Testis (tissue), 5 donors: ENCODE measurements at places on chromosomes 6 and 20. TPM values are rescaled to one million over a fixed set of nuclear protein-coding genes. Genes with fewer than 3 reads are reported as not detected.
A peak's percentile ranks its signal among the peaks of the same experiment; 100 is the strongest.

DNA sequence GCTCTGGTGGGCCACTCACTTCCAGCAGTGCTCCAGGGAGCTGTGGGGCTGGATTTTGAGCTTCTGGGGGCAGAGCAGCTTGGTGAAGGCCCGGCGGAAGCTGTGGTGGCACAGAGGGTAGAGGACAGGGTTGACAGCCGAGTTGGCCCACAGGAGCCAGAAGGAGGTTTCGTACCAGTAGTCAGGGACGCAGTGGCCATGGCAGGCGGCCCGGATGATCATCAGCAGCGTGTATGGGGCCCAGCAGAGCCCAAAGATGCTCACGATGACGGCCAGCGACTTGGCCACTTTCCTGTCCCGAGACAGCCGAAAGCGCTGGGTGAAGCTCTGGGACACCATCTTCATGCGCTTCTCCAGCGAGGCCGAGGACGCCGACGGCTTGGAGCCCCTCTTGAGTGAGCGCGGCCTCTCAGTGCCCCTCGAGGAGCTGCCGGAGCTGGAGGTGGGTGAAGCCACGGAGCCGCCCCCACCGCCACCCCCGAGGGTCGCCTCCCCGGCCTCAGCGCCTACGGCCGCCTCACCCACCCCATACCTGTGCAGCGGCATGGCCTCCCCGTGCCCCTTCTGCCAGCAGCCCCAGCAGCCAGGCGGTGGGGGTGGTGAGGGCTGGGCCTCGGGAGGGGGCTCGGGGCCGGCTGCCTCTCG is 4.0 kb downstream of the HRH3 start:
- DNase-seq = no peak

- no peak for DNase-seq
These were observed 198.9 kb downstream of the NKAIN2 start for GRCh38 chr6:124002377-124003081.

DNA sequence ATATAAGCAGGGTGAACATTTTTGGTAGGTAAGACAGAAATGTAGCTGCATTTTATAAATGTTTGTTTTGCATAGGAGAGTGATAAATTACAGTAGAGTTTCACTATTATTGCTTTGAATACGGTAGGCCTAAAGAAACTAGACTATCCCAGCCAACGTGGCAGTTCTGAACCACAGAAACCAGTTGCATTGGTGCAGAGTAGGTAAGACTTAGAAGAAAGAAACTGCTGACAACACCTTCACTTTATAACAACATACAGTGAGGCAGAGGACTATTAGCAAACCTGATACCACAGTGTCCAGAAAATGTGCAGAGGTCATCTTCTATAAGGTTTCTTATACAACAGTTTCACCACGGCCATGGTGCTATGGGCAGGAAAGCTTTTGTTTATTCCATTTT is 566.1 kb downstream of the KIF16B start:
- DNase-seq = no peak

DNA sequence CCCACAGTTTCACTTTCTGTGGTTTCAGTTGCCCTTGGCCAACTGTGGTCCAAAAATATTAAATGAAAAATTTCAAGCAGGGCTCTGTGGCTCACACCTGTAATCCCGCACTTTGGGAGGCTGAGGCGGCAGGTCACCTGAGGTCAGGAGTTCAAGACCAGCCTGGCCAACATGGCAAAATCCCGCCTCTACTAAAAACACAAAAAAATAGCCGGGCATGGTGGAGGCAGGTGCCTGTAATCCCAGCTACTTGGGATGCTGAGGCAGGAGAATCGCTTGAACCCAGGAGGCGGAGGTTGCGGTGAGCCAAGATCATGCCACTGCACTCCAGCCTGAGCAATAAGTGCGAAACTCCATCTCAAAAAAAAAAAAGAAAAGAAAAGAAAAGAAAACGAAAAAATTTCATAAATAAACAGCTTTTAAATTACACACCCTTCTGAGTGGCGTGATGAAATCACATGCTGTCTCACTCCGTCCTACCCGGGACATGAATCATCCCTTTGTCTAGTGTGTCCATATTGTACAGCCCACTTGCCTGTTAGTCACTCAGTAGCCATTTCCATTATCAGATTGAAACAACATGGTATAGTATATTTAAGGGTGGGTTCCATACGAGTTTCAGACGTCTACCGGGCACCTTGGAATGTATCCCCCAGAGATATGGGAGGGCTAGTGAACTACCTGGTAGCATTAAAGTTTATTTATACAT is 11.7 kb downstream of the PTPRK start:
- DNase-seq = no peak

GRCh38 chr6:74735304-74735703 is 470.5 kb downstream of the COL12A1 start:
- no peak for DNase-seq

DNA sequence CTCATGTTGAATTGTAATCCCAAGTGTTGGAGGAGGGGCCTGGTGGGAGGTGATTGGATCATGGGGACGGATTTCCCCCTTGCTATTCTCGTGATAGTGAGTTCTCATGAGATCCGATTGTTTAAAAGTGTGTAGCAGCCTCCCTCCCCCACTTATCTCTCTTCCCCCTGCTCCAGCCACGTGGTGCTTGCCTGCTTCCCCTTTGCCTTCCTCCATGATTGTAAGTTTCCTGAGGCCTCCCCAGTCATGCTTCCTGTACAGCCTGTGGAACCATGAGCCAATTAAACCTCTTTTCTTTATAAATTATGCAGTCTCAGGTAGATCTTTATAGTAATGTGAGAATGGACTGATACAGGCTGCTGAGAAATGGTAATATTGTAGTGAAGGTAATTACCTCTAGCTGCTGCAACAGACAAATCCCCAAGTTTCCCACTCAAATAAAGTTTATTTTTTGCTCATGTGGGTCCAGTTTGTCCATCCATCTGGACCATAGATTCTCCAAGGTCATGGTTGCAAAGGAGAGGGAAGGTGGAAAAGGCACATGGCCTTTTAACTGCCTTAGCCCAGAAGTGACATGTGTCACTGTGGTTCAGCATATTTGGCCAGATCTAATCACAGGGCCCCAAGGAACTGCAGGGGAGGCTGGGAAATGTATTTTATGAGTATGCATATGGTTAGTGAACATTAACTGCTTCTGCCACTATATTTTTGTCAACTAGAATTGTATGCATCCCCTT is 89.2 kb downstream of the TRMT11 start:
- DNase-seq = no peak

GRCh38 chr6:47478233-47479139 is 897 bp downstream of the CD2AP start:
- DNase-seq = peak; percentile 48

DNA sequence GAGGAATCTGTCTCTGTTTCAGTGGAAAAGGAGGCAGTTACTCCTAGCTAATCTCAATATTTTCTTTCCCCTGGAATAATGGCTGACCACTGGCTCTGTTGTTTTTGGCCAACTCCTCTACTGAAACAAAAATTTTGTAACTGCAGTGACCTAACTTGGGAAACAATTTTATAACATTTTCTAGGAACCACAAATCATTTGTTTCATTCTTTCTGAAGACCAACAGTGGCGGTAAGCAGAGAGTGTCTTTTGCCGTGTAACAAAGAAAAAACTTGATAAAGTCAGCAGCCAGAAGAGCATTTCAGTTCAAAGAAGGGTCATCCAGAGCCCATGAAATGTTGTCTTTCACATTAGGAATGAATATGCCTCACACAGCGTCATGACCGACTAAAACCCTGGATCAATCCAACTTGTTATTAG is 11.8 kb upstream of the BFSP1 start:
- DNase-seq = no peak

DNA sequence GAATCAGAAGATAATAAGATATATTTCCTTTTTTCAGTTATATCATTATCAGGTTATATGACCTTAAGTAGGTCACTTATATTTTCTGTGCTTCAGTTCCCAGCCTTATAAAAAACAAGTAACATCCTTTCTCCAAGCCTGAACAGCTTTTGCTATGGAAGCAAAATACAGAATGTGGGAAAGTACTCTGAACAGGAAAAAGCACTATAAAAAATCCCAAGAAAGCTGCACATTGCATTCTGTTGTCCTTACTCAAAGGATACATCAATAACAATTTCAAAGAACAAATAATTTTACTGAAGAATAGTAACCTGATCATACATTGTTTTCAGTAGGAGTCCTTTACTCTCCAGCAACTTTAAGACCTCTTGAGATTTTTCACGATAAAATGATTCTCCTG is 56.4 kb downstream of the SLC35A1 start:
- DNase-seq = no peak

- DNase-seq = no peak
These were observed 15.6 kb downstream of the VGLL2 start for GRCh38 chr6:117280922-117281321.

GRCh38 chr6:37021356-37022129 is 16.1 kb downstream of the FGD2 start:
- DNase-seq = peak; percentile 46

DNA sequence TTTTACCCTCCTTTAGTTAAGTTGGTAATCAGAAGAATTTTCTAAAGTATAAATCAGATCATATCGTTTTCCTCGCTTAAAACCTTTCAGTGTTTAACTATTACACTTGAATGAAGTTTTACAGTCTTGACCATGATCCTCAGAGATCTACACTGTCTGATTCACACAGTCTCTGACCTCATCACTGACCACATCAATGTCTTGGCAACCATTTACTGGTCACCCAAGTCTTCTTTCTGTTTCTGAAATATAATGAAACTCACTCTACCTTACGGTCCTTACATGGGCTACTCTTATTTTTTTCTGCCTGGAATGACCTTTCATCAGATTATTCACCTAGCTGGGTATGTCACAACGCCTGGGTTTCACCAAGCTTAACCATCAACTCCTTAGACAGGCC is 71.4 kb downstream of the ADGB start:
- DNase-seq = no peak

DNA sequence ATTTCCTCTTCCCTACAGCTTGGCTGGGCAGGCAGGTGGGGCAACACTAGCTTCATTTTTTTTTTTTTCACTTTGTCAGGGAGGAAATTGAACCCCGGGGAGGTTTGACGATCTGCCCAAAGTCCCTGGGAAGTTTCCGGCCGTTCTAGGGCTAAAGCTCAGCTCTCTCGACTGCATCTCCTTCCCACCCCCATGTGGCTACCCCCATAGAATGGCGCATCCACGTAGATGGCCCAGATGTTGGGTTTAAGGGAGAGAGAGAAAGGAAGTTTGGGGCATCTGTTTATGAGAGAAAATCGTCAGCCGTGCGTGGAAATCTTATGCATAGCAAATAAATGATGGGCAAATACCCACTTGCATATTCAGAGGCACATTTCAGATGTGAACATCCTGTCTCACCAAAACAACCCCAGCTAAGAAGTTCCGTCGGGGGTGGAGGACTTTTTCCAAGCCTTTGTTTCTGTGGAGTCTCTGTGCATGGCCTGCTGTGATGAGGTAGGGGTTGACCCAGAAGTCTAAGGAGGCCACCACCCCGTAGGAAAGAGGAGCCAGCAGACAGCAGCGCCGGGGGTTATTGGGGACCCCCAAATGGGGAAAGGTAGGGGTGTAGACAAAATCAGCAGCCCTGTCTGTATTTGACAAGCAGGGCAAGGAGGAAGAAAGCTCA is 40.5 kb upstream of the ZNF831 start:
- DNase-seq = no peak

GRCh38 chr6:57226221-57226620 is 4.1 kb upstream of the RAB23 start:
- no peak for DNase-seq

Gene LY6G5C
- 8.7 TPM for total RNA-seq

Gene CST3
- total RNA-seq = 3,145 TPM

Gene TP53TG5
- total RNA-seq = 6.4 TPM

Gene RAB44
- 0.24 TPM for total RNA-seq

Gene PCSK2
- total RNA-seq = 11.7 TPM

Gene VGLL2
- total RNA-seq = 1.7 TPM

Gene ADGRF1
- 5.4 TPM for total RNA-seq

Gene ASIP
- total RNA-seq = 2.1 TPM

Gene TNFRSF6B
- 26.2 TPM for total RNA-seq

Gene OPRM1
- 4.0 TPM for total RNA-seq
